ENCODE measurements at places on chromosomes 12 and 14.

DNA sequence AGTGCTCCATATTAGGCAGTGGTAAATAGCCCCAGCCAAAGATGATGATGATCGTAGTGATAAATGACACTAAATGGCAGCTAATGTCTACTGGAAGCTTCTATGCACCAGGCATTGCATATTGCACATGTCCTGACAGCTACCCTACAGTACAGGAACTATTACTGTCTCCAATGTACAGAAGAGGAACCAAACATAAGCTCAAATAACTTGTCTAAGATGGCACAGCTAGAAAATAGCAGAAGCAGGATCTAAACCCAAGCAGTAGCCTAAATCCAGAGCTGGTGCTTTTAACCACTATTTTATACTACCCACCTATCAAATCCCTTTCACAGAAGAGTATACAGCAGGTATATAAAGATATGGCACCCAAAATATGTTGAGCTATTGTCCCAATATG is 28.9 kb downstream of the ESR2 start:
- no peak for DNase-seq

DNA sequence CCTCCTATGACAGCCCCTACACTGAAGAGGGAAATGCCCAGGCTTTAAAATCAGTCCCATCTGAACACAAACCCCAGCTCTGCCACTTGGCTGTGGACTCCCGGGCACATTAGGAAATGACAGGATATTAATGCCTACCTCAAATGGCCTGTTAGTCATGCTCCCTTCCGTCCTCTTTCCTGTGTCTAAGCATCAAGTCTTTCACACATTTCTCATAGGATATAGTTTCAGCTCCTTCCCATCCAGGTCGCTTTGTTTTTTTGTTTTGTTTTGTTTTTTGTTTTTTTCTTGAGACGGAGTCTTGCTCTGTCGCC is 16.1 kb downstream of the PLEK2 start:
- DNase-seq = no peak

DNA sequence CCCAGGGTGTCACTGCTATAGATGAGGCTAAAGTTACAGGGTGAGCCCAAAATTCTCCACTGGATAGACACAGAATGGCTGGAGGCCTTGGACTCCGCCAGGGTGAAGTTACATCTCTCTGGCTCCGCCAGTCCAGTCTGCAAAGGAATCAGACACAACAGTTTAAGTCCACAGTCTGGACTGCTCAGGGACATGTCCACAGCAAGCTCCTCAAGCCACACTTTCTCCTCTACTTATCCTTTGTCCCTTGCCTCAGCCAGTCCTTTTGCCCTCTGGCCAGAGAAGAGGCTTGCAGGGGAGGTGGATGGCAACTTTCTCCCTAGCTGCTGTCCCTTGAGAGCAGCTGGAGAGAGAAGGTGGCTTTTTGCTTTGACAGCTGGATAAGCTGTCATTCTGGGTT is 28.0 kb downstream of the PTPRB start:
- DNase-seq = no peak

DNA sequence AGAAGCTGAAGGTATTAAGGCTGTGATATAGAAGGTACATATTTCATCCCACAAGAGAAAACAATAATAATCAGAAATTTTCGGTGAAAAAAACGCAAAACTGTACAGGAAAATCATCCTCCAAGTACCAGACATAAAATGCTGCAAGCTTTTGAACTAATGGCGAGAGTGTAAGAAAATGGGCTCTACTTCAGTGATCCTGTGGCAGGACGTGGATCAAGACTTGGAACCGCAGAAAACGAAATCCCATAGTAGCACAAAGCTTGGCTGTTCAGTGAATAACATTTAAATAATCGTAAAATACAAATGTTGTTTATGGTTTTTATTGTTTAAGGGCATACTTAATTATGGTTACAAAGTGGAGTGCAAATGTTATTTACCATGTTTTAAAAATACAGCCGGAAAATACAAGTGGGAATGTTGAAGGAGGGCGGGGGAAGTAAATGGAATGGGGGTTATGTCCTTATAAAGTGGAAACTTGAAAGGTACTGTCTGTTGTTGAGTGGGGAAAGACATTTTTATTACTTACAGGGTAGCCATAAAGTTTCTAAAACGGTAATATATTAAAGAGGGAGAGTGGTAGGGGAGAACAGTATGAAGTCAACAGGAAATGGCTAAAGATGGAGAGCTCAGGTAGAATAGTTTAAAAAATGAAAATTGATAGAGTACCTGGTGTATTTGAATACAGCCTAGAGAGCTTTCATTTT is 1.1 kb downstream of the SMIM10L1 start:
- no peak for DNase-seq

GRCh38 chr14:99459481-99460100 is 21.1 kb downstream of the SETD3 start:
- no peak for DNase-seq

GRCh38 chr12:120041386-120042231 is 52.6 kb downstream of the BICDL1 start:
- no peak for DNase-seq

GRCh38 chr12:1517007-1517406 is 77.4 kb downstream of the FBXL14 start:
- no peak for DNase-seq

GRCh38 chr12:69106482-69107118 is 132.8 kb upstream of the CPSF6 start:
- no peak for DNase-seq

GRCh38 chr12:50005175-50005574 is 20.1 kb downstream of the RACGAP1 start:
- no peak for DNase-seq
